Caki2 (cell line): ENCODE measurements at places on chromosomes 2 and 18.
A peak's percentile ranks its signal among the peaks of the same experiment; 100 is the strongest.

DNA sequence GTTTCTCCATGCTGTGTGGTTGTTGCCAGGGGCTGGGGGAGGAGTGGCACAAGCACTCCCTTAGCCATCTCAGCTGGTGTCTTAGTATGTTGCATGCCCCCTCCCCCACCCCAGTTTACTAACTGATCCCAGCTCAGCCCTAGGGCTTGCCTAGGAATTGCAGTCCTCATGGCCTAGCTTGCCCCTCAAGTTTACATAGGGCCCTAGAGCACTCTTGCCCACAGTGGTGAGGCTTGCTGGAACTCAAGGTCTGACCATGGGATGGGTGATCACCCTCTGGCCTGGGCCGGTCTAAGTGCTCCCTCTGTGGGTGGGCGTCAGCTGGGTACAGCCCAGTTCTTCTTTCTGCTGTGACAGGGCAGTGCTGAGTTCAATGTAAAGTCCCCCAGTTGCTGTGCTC, 156.1 kb upstream of the PIEZO2 start:
- DNase-seq: no peak

- peak; percentile 45 for DNase-seq
These were observed 82.1 kb downstream of the ZBTB7C start for GRCh38 chr18:48326901-48327675.

DNA sequence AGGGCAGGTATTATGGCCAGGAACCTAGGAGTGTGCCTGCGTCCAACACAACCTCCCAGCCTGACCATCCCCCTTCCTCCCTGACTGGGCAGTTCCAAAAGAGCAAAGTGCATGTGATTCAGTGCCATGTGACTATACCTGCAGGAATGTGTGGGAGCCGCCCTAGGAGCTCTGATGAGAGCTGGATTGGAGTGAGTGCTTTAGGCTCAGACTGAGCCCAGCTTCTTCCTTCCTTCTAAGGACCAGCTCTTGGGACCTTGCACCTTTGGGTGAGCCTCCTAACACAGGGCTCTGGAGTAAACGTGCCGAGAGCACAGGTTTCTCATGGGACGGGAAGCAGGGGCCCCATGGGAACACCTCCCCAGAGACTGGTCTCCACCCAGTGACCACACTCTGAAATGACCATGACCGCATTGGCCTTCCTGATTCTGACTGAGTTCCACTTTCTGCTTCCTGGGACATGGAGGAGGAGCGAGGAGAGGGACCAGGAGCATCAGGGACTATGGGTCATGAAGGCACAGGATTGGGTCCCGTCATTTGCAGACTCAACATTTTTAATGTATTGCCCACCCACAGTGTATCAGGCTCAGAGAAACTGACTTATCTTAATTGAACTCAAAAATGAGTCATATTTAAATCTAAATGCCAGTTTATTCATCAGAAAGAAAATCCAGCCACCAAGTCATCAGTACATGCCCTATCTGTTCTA, 87.8 kb upstream of the BCL2L11 start:
- peak; percentile 83 for DNase-seq

- no peak for DNase-seq
These were observed 210.3 kb downstream of the ZRANB3 start for GRCh38 chr2:135320465-135321355.

DNA sequence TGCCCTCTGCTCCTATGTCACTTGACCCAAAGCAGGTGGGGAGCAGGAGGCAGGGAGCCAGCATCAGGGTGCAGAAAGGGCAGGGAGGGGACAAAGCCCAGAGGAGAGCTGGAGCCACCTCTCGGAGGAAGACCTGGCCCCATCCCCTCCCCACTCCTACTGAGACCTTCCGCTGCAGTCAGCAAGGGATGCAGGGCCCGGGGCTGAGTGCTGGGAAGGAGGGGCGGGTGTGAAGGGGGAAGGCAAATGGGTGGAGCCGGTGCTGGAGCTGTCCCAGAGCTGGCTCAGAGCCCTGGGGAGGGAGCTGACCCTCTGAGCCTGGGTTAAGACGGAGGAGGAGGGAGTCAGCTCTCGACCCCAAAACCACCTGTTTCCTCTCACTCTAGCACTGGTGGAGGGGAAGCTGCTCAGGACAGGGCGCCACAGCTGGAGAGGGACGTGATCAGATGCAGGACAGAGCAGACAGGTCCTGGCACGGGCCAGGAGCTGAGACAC, 33.8 kb downstream of the HS1BP3 start:
- DNase-seq: no peak

DNA sequence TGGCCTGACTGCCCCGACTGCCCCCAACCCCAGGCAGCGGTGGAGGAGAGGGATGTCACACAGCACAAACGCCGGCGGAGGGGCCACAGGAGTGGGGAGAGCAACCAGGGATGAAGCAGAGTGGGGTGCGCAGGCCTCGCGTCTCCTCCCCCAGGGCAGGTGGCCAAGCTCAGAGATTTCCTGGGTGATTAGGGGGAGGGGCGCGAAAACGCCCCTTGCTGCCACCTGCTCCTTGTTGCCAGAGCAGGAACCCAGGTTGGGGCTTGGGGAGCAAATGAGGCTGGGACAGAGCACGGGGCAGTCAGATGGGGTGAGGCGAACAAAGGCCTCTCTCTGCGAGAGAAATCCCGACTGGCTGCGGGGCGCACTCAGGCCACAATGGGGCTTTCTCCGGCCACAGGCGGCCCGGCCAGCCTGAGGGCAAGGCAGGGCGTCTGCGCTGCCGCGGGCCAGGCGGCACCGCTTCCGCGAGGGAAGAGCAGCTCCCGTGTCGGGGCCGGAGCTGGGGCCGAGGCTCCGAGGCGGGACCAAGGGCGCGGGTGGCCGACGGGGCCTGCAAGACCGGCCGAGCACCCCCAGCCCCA, 11.5 kb downstream of the TEX44 start:
- no peak for DNase-seq

GRCh38 chr2:3264010-3264744, 113.4 kb downstream of the EIPR1 start:
- no peak for DNase-seq

- no peak for DNase-seq
These were observed 285.8 kb upstream of the MAP2 start for GRCh38 chr2:209138079-209138478.

DNA sequence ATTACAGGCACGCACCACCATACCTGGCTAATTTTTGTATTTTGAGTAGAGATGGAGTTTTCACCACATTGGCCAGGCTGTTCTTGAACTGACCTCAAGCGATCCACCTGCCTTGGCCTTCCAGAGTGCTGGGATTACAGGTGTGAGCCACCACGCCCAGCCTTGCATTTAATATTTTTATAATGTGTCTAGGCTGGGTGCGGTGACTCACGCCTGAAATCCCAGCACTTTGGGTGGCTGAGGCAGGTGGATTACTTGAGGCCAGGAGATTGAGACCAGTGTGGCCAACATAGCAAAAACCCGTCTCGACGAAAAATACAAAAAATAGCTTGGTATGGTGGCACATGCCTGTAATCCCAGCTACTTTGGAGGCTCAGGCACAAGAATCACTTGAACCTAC, 3.2 kb downstream of the RPL37A start:
- DNase-seq: no peak

DNA sequence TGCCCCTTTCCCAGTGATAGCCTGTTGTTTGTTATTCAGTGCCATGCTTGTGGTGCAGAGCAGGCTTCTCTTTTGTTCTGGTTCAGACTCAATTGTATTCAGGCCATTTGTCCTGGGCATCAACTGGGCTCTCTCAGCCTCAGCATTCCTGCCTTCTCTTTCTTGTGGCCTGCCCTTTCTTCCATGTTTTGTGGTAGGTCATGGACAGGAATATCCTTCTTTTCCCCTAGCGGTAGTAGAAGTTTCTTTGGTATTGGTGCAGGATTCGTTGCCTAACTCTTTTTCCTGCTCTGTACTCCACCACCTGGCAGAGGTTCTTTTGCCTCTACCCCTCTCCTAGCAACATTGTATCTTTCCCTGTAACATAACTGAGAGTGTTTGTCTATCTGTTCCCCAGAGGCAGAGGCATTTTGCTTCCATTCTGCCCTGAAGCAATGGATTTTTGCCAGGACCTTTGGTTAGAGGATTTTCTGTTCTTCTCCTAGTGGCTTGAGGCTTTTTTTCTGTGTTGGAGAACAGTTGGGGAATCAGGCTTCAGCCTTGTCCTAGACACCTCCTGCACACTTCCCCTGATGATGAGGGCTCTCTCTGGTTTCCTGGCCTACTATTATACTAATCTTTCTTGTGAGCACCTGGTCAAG, 68.5 kb downstream of the NCOA1 start:
- DNase-seq: no peak

- no peak for DNase-seq
These were observed 45.2 kb upstream of the MEIS1 start for GRCh38 chr2:66389651-66390131.

DNA sequence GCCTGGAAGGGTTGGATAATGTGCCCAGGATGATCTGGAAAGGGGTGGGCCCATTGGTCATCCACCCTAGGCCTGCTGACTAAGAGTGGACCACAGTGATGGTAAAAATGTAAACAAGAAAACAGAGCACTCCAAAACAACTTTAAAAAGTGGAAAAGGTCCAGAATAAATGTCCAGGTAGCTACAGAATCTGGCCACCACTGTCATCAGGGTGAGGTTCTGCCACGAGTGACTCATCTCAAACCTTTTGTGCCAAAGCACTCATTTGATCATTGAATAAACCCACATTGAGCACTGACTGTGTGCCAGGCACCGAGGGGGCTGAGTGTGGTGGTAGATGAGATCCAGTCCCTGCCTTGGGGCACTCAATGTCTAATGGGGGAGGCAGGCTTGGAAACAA, 64.9 kb downstream of the EMX1 start:
- DNase-seq: no peak

DNA sequence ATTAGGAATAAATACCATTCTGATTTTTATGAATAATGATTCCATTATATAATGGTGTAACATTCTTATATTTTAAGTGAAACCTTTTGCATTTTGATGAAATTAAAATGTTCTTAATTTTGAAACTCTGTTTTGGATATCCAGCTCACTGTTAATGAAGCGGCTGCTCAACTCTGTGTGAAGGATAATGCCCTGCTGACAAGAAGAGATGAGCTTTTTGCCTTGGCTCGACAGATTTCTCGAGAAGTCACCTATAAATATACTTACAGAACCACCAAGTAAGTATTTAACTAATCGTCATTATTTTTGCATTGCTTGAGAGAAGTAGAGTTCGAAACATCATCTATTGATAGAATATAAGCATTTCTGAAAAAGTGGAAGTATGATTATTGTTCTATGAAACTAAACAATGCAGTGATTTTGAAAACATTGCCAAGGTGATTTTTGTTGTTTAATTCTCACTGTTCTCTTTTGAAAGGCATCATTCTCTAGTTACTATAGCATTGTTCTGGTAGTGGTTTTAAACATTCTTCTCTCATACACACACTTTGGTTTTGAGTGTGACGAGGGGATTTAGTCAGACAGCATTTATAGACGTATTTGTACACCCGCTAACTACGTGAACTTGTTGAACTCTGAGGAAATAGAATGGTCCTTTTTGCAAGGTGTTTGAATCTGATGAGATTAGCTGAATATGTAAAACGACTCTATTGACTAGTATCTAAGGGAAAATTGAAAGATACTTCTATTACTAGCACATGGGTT, 21.5 kb downstream of the NAB1 start:
- no peak for DNase-seq

- DNase-seq: peak; percentile 88
These were observed 175.7 kb downstream of the ETAA1 start for GRCh38 chr2:67572721-67573435.

DNA sequence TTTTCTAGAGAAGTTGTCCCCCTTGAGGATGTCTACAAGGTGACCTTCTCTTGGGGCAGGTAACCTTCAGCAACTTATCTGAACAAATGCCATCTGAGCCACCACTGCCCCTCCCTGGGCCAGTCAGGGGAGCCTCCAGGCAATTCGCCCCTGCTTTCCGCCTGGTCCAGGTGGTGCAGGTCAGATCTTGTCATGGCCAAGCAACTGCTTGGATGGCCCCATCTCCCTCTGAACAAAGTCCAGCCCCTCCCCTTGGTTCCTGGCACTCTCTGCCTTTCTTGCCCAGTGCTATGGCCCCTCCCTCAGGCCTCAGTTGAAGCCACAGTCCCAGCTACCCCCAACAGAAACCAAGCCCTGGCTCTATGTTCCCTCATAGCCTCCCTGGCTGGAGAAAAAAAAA, 138.7 kb downstream of the ALPK2 start:
- no peak for DNase-seq

DNA sequence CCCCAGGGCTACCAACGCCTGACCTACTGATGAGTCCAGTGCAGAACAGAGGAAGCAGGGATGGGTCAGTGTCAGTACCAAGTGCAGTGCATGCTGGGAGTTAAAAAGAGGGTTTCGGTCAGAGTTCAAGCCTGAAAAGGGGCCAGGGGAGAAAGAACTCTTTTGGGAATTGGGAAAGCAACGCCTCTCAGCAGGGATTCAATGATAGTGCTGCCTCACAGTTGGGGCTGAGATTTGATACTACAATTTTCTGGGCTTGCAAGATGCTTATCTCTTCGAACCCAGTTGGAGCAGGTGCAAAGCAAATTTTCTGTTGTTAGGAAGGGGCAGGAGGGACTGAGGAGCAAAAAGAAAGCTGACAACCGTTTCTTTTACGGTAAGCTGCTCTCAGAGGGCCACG, 82.6 kb downstream of the CERKL start:
- DNase-seq: no peak

DNA sequence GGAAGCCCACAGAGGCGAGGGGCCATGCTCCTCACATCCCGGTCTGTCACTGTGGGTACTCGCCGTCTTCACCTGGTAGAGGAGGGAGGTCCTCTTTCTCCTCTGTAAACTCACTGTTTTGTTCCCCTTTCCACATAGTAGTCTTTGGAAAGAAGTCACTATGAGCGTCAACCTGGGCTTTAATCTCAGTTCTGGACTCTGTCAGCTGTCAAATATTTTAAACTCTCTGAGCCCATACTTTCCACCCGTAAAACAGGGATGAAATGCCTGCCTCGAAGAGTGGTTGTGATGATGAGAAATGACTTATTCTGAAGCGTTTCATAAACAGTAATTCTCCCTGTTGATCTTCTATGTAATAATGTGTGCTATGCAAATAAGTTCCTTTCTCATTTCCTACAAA, 547.1 kb upstream of the SOX11 start:
- DNase-seq: no peak

GRCh38 chr2:201858281-201859184, 52.2 kb downstream of the CDK15 start:
- no peak for DNase-seq

DNA sequence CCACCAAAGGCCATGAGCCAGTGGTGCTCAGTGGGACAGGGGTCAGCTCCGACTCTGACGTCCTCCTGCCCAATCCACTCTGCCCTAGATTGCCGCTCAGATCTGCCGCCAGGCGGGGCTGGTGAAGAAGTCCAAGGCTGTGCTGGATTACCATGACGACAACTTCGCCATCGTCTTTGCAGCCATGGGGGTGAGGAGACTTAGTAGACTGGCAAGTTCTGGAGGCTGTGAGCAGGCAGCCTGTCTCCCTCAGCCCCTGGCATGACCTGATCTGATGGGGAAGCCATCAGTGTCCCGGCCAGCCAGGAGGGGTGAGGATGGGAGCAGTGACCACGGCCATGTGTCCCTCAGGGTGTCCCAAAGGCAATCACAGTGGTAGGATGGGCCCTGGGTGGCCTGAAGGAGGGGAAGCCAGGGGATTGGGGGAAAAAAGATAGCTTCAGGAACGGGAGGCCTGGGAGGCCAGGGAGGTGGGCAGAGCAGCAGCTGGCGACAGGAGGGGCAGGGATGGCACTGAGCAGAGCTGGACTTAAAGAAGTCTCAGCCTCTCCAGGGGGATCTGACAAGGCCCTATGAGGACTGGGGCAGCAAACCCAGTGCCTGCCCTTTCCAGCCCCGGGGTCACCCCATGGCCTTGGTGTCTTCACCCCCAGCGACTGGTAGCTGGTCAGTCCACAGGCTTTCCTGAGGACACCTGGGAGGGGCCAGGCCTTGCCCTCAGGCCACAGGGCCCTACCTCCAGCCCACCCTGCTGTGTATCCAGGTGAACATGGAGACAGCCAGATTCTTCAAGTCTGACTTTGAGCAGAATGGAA, 17.4 kb upstream of the ANKRD53 start:
- DNase-seq: no peak
